ENCODE measurements at places on chromosomes 1 and 21.

GRCh38 chr1:64769482-64769881, 24.6 kb downstream of the RAVER2 start:
- DNase-seq = no peak

- no peak for DNase-seq
Observed at GRCh38 chr1:26784886-26785285, 2.9 kb upstream of the PIGV start.

DNA sequence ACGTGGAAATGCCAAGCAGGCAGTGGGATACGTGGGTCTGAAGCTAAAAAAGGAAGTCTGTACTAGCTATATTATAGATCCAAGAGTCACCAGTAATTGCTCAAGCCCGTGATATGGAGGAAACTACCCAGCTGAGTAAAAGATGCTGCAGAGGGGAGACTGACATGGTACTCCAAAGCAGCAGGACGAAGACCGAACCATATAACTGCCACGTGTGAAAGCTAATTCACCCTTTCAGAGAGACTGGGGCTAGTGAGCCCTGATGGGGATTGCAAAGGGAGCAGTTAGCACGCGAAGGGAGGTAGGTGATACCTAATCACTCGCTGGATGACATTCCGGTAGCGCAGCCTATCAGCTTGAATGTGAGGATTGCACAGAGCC, 316 bp downstream of the AP4B1 start:
- no peak for DNase-seq

DNA sequence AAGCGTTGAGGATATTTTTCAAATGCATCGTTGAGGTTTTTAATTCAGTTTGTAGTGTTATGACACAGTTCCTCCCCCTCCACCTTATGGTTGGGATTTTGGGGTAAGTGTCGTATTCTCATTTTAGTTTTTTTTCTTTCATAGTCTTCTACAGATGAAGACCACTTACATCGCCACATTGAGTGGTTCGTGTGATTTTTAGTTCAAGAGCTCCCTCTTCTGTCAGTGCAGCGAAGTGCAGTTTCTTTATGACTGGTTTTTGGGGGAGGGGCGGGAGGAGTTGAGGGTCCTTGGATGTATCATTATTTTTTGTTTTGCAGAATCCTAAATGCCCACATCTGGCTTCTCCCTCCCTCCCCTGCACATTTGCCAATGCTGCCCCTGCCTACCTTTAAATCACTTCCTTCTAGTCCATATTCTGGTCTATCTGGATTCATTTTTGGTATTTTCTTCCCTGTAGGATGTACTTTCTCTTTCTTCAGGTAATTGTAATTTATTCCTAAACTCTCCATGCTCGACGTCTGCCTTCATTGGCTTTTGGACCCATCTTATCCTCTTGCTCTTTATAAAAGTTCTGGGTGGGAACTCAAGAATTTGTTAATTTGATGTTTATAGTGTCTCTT, 433.1 kb downstream of the CAMTA1 start:
- no peak for DNase-seq

DNA sequence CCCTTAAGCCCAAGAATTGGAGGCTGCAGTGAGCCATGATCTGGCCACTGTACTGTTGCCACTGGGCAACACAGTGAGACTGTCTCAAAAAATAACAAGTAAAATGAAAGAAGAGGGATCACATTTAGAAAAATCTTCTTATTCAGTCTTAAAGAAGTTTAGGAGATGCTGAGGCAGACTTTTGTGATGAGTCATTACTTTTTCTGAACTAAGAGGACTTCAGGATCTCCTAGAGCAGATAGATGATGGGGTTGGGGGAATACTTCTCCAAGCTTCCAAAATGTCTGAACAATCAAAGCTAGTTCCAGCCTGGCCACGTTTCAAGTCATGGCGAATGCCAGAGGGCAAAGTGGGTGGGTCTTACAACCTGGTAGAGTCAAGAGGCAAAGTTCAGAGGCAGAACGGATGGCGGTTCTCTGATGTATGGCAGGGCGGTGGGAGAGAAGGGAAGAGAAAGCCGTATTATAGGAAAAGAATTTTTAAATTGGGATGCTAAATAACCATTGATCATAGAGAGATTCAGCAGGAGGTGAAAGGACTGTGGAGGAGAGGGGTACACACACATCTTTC, 2.1 kb upstream of the CIART start:
- DNase-seq = no peak

DNA sequence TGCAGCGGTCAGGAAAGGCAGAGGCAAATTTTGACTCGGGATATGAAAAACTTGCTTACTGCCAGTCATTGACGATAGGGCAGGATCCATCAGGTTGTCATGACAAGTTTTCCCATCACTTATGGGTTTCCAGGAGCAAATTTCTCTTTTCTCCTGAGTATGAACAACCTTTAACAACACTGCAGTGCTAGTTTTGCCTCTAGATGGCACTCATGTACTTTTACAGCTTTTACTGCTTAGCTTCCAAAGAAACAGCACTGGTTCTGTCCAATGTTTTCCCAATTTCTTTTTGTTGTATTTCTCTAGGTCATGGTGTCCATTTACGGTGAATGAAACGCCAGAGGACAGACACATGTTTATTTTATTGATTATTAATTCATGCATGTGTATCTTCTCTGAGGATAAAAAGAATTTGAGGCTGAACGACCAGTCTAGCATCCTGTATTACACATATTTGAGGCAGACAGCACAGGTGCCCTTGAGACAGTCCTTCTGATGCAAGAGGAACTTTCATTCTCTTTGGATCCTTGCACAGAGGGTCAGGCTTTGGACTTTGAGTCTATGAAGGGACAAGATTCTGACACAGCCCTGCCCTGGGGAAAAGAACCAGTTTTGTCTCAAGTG, 112.3 kb upstream of the TRABD2B start:
- no peak for DNase-seq

DNA sequence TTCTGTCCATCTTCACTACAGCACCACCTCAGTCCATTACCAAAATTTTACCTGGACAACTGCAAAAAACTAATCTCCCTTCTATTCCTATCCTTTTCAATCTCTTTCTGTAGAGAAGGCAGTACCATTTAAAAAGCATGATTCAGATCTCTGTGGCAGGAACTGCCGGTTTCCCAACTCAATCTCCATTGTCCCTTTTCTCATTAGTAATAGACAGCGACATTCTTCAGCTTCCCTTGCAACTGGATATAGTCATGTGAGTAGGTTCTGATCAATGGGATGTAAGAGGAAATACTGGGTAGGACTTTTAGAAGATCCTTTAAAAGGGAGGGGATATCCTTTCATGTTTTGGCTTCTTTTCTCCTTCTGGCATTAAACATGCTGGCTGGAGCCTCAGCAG, 74.9 kb downstream of the ADCY10 start:
- DNase-seq = no peak

DNA sequence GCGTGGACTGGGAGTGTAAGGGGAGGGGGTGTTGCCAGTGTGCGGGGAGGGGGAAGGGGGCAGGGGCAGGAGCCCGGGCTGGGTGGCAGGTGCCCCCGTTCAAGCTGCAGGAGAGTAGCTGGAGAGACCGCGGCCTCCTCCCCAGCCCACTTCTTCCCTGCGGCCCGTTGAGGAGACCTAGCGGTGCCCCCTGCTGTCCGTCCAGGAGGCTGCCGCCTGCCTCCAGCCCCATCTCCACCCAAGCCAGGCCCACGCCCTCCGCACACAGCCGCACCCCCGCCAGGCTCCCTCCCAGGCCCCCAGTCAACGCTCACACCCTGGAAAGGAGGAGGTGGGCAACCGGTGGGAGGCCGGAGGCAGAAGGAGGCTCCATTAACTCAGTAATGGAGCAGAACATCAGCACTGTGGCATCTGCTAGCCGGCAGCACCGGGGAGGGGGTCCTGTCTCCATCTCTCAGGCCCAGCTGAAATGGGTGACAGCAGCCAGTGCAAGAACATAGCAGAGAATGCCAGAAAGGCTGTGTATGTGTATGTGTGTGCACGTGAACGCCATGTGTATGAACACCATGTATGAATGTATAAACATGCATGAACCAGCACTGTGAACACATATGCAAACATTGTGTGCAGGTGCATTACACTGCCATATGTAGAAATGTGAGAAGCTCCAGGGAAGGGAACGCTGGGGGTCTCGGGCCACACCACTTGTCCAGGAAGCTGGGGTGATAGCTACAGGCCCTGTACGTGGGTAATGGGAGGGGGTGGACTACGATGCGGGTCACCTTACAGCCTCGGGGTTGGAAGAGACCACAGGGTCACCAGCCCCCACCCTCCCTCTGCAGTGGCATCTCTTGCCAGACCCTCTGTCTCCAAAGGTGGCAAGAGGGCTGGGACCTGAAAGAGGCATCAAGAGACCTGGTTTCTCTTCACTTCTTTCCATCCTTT, 84.6 kb downstream of the SYT2 start:
- no peak for DNase-seq

- no peak for DNase-seq
Observed at GRCh38 chr1:240527086-240527485, 84.9 kb downstream of the GREM2 start.

DNA sequence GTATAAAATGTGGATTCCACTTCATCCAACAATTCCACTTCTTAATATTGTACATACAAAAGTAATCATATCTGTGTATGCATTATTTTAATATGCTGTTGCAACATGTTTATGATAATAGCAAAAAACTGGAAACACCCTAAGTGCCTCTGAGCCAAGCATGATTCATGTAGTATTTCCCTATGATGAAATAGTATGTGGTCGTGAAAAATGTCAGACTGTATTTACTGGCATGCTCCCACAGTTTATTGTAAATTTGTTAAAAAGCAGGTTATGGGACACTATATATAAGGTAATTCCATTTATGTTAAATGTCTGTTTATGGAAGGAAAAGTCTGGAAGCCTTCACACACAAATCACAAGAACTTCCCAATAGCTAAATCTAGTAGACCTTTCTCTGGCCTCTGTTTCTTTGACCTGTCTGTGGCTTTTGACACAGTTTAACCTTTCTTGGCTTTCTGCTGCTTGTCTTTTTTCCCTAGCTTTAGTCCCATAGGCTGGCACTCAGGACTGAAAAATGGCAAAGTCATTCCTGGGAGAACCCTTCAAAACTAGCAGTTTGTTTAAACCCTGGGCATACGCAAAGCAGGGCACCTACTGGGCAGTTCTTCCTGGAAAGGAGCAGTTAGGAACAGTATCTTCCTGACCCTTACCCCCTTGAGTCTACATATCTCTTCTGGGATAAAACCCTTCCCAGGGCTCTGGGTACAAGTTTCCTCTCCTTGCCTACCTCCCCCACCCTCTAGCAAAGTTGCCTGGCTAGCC, 65.4 kb upstream of the ARTN start:
- no peak for DNase-seq

DNA sequence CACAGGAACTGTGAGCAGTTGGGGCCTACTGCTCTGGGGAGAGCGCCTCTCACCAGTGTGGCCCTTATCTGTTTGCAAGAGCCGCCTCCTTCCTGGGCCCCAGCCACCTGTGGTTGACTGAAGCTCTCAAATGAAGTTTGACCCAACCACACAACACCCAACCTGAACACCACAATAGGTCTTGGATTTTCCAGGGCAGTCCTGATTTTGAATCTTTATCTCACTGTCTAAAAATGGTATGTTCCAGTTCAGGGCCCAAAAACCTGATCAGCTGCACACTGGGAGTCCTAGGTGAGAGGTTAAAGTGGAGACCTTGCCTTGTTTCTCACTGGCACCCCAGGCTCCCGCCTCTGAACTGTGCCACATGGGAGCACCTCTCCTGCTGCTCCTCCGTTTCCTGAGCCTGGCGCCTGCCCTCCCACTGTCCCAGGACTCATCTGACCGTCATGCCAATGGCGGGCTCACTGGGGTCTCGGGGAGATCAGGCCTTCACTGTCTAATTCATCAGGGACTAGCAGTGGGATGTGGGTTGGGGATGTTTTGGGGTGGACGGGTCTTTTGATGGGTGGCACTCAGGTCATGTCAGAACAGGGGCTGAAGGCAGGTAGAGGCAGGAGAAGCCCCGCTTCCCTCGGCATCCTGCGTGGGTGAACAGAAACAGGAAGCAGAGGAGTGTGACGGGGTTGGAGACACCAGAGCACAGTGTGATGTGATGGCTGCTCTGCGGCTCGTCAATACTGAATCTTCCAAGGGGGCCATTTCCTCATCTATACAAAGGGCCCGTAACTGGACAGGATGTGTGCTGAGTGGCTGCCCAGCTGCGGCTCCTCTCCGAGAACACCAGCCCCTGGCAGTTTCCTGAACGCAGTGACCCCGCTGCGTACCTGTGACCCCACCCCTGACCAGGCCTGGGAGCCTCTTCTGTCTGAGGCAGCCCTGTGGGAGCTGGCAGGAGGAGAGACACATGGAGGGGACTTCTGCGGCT, 59.6 kb upstream of the ITPKB start:
- peak; percentile 76 for DNase-seq

- no peak for DNase-seq
Observed at GRCh38 chr1:208172423-208173145, 71.6 kb downstream of the PLXNA2 start.

GRCh38 chr1:4726620-4727341, 72.4 kb downstream of the AJAP1 start:
- DNase-seq = no peak

- peak; percentile 80 for DNase-seq
Observed at GRCh38 chr1:19311931-19312781, at the start of the genes AKR7A2 and SLC66A1. TSS of gene AKR7A2 (minus strand) at chr1:19312144. CDS start at chr1:19312124, 20 bp downstream. TSS of gene SLC66A1 (plus strand) at chr1:19312326. CDS start at chr1:19317678, 5,352 bp downstream.

- DNase-seq = no peak
Observed at GRCh38 chr1:111669268-111669667, 49.7 kb downstream of the RAP1A start.

DNA sequence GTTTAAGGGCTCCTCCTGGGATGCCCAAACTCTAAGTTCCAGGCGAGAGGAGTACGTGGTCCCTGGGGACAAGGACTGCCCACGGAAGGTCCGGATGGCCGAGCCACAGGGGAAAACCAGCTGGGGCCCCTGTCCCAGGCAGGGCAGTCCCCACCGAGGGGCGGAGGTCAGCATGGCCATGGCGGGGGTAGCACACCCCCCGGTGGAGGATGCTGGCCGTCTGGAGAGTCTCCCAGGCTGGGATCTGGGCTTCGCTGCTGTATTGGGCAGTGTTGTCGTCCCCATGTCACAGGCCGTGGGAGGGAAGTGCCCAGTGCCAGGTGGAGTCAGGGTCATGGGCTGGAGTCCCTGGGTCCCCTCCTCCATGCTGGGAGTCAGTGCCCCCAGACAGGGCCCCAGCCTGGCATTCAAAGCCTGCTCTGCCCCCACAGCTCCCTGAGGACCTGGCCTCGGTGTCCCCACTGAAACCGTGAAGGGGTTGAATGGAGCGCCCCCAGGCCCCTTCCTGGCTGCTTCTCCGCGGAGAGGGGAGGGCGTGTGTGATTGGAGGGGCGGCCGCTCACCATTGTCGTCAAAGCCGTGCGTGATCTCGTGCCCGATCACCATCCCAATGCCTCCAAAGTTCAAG, 6.8 kb downstream of the PRXL2B start:
- no peak for DNase-seq

GRCh38 chr1:28759257-28759656, 22.5 kb downstream of the YTHDF2 start:
- no peak for DNase-seq

DNA sequence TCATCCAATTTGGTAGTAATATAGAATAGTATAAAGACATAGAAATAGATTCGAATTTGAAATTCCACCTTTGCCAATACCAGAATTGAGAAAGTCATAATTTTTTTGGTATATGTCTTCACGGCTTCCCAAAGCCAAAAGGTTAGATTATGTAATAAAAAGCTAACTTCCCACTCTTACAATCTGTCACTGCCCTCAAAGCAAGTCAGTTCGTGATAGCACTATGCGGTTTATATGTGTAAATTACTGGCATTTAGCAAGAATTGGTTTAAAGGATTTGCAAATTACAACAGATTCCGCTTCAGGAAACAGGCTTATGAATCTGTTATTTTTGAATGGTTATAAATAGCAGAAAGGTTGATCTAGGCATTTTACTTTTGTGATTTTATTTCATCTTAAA, 679.4 kb upstream of the ADGRL2 start:
- no peak for DNase-seq
